GDM1 (cell line): ENCODE measurements at places on chromosomes 1 and 21.

DNA sequence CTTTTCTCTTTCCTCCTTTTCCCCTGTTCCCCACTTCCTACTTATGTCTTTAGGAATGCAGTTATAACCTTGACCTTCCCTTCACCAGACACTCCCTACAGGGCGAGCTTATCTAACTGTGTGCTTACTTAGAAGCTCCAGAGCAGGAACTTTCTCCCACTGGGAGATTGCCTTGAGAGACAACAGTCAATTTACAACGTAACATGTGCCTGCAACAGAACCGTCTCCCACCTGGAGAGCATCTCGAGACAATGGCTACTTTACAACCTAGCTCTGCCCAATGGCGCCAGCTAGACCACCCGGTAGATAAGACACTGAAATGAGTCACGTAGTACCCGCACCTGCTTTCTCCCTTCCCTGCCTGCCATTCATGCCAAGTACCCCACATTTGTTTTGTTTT lies 16.7 kb downstream of the HMGN1 start:
- no peak for DNase-seq

GRCh38 chr1:17588048-17588871 lies 48.8 kb downstream of the ARHGEF10L start:
- no peak for DNase-seq

- DNase-seq, result no peak
These were observed 58.5 kb downstream of the WDR4 start for GRCh38 chr21:42820616-42821465.

DNA sequence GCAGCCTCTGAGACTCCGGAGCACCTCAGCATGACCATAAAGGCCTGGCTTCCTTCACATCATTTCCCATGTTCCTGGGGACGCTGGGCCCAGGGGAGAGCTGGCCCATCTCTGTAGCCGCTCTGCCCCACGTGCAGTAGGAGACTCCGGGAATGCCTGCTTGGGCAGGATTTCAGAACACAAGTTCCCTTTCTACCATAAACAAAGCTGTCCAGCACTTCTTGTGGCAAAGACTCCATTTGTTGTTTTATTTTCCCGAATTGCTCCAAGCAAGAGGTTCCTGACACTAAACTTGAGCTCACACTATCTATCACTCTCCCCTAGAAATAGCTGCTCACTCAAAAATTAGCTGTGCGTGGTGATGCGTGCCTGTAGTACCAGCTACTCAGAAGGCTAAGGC lies 21.9 kb downstream of the CHD5 start:
- no peak for DNase-seq

GRCh38 chr1:41315146-41315822 lies 46.0 kb upstream of the FOXO6 start:
- DNase-seq, result no peak

- no peak for DNase-seq
These were observed 33.8 kb downstream of the PCNX2 start for GRCh38 chr1:233261695-233262094.

GRCh38 chr1:203166192-203166940 lies 9.3 kb downstream of the MYBPH start:
- no peak for DNase-seq

DNA sequence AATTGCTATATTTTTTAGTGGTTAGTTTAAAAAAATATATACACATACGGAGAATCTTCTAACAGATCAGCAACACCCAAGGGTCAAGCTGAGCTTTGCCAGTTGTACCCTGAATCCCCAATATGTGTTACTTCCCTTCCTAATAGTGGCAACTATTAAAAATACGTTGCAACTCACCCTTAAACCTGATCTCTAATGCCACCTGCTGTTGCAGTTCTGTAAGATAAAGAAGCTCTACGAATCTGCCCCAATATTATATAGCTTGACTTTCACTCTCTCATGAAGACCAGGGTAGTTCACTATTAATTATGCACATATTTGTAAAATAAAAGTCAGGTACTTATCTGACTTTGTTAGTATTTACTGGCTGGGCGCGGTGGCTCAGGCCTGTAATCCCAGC lies 58.4 kb downstream of the ASH1L start:
- no peak for DNase-seq

- no peak for DNase-seq
These were observed 1.6 kb downstream of the TMEM200B start for GRCh38 chr1:29121936-29122681.

DNA sequence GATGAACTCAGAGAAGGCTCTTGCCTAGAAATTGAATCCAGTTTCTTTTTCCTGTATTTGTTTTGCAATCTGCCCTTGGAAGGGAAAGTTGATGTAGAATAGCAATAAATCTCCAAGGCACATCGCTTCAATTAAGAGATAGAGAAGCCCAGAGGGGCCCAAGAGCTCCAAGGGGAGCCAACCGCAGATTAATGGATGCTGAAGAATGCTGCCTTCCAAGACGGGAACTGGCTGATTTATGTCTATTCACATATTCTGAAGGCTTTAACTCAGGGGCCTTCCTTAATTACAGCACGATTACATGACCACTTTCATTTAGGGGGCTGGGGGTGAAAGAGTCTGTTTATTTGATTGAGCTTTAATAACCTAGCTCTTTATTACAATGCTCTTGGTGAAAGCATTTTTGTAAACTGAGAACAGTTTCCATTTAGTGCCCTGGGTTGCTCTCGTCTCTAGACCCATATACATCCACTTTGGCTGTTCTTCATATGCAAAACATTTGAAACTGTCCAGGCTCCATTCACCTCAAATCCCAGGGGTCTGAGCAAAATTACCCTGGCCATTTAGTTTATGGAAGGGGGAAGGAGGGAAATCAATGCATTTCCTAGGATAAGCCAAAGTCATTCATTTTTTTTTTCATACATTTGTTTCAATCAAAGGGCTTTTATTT lies 87.4 kb upstream of the CLDN14 start:
- no peak for DNase-seq

DNA sequence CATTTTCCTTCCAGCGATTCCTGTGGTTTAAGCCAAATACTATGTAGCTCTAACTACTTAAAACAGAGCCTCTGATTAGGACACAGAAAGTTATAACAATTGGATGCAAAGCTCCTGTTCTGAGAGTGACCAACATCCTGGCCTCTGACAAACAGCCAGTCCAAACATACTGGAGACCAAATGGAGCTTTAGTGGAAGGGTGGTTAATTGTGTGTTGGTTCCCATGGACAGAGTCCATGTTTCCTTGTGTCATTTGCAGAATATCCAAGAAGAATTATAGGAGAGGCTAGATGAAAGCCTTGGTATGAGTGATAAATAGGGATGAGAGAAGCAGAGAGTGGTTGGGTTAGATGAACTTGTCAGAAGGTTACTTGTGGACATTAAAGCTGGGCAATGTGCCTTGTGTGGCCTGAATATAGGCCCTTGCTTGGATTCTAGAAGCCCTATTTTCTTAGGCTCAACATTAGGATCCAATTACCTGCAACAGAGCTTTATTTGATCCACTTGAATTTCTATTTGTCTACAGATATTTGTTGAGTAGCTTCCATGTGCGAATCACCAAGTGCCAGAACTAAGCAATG lies 180.5 kb upstream of the GORAB start:
- no peak for DNase-seq

DNA sequence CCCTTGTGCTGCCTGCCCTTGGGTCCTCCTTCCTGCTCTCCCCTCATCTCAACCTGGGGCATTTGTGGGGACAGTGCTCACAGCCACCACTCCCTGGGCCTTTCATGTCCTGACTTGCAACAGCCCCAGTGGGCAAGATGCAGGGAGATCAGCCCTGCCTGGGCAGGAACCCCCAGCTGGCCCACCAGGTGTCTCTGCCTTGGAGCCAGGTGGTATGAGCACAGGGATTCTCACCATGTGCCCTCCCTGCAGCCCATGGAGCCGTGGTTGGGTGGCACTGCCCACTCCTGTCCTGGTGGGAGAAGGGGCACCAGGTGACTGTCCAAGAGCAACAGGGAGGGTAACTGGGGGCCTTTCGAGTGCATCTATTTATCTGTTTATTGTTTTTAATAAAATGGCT lies 100.4 kb downstream of the AJAP1 start:
- DNase-seq, result no peak

DNA sequence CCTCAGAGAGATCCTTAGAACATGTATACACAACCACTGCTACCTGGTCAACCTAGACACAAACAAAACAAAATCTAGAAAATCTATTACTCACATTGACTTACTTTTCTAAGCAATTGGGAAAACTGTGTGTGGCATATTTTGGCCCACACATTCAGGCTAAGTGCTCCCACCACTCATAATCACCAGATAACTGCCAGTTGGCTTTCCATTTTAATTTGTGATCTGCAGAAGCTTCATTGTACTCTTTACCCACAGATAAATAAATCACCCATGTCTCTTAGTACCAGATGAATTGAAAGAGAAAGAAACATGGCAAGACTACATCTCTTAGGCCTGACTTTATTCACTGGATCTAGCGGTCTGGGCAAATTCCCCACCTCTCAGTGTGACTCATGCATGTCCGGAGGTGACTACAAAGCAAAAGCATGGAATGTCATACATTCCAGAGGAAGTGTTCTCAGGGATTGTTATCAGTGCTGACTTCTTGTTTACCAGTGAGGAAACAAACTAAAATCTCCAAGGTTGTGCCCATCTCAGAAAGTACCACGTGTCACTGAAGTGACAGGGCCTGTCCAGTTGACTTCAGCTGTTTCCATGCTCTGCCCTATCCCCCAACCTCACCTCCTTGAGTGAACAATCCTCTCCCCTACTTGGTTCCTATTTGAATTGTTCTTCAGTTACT lies 52.4 kb upstream of the BCL10 start:
- DNase-seq, result no peak

DNA sequence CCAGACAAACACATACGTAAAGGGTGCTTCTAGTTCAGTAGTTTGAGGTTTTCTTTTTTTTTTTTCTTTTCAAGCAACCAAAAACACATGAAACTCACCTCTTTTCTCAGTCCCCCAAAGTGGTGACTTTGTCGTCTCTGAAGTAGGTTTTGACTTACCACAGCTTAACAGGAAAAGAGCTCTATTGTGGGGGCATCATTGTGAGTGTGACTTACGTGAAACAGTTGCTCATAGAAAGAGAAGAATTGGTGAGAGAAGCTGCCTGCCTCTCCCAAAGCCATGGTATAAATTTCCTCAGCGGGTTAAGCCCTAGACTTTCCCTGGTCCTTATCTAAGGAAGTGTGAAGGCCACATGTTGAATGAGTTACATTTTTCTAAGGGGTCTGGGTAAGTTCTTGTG lies 11.9 kb downstream of the FASLG start:
- DNase-seq, result no peak

- DNase-seq, result peak; percentile 6
These were observed 30.3 kb downstream of the SLX9 start for GRCh38 chr21:44969931-44970755.

DNA sequence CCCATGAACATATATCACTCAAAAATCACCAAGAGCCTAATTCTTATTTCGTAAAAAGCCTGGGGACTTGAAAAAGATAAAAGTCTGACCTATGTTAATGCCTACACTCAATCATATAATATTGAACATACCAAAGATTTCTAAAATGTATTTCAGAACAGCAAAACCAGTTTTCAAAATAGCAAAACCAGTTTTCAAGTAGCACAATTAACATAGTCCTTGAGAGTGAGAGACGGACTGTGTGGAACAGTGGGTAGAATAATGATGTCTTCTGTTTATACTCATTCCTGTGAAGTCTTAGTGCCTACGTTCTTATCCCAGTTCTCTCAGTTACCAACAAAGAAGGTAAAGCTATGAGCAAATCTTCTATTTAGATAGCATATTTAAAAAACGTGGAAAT lies 22.3 kb upstream of the RGS2 start:
- no peak for DNase-seq

DNA sequence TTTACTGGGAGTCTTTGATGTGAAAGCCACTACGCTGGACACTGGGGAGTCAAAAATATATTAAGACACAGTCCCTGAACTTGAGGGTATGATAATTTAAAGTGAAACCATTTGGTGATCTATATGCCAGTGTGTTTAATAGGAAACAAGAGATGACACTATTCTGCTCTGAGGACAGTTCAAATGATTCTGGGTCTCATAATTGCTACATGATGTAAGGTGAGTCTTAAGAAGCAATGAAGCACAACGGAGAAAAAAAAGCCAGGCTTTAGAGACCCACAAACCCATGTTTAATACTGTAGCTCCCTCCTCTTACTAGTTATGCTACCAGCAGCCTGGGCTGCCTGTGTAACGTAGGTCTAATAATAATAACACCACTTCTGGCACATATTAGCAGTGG lies 14.2 kb upstream of the LRRC8D start:
- DNase-seq, result no peak

- no peak for DNase-seq
These were observed 61.1 kb upstream of the DMRTB1 start for GRCh38 chr1:53398091-53398490.

GRCh38 chr1:228913626-228914414 lies 178.5 kb downstream of the RHOU start:
- DNase-seq, result no peak
